ENCODE measurements at places on chromosomes 1 and 21.

DNA sequence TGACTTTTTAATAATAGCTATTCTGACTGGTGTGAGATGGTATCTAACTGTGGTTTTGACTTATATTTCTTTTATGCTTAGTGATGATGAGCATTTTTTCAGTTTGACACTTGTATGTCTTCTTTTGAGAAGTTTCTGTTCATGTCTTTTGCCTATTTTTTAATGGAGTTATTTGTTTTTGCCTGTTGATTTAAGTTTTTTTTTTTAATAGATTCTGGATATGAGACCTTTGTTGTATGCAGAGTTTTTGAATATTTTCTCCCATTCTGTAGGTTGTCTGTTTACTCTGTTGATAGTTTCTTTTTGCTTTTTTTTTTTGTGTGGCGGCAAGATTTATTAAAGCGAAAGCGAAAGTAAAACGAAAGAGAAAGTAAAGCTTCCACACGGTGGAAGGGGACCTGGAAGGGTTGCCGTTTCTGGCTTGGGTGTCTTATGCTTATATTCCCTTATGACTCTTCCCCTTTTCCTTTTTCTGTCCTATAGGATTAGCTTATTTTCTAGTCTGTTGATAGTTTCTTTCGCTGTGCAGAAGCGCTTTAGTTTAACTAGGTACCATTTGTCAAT lies 67.6 kb downstream of the TBX19 start:
- no peak for DNase-seq

DNA sequence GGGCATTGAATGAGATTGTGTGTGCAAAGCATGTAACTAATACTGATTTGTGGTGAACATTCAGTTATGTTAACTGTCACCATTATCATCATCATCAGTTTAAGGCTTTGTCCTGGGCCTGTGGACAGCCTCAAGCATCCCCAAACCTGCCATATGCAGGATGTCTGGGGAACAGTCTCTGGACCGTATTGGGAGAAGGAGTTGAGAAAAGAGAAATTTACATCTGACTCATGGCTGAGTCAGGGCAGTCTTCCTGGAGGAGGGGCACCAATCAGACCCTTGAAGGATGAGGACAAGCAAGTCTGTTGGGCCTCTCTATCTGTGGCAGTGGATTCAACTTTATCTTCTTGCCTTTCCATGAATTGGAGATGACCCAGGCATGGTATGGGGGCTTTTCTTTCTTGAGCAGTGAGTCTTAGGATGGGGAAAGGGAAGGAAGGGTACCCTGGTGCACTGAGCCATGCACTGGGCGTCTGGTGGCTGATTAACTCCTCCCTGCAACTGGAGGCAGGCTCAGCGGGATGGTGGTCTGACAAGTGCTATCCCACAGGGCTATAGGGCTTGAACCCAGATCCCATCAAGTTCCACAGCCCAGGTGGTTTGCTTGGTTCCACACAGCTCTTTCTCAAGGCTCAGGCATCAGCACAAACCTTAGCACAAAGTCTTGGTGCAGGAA lies 2.9 kb downstream of the PADI3 start:
- no peak for DNase-seq

DNA sequence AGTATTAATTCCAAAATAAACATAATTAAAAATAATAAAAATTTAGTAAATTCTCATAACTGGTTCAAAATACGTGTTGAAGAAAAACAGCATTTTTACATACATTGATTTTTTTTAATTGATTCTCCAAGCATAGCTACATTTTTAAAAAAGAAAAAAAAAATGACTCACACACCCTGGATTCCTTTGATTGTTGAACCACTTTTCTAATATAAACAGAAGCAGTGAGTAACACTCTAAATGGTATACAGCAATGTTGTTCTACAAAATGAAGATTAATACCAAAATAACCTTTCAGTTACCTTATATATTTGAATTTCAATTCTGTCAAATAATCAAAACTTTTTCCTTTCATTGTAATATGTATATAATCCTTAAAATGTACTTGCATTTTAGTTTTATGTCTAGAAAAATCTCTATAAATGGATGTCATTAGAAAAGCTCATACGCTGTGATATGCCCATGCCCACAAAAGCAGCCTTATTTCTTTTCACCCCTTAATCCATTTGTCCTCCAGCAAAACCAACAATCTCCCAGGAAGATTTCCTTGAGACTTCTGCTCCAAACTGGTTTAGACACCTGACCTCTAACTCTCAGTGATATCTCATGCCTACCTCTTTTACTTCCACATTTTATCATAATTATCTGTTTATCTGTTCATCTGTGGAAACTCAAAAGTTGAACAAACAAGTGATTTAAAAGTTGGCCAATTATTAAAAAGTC lies 246.4 kb upstream of the NR5A2 start:
- DNase-seq = no peak

GRCh38 chr1:109649491-109649914 lies 6.4 kb upstream of the GSTM4 start:
- no peak for DNase-seq

GRCh38 chr1:220887520-220888416 lies 8.5 kb downstream of the HLX start:
- no peak for DNase-seq

DNA sequence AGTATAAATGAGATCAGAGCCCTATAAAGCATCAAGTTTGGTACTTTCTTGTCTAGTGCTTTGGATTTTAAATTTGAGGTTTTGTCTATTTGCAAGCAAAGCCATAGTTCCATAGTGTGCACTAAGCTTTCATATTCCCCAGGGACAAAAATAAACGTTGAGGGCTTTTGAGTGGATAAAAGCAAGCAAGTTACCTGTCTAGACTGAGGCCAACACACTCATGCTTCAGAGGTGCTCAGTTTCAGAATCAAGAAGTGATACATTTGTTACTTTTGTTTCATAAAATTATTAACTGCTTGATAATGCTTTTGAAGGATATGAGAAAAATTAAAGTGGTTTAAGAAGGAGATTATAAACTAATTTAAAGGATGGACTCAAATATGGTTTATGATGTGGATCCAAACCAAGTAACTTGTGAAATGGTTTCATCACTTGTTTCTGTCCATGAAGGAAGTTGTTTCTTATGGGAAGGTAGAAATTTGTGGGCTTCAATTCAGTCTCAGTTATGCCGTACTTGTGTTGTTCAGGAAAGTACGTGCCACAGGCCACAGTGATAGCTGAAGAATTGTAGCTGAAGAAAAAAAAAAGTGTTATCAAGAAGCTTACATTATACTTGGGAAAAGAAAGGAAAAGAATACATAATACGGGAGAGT lies 71.2 kb downstream of the CHRM3 start:
- no peak for DNase-seq

DNA sequence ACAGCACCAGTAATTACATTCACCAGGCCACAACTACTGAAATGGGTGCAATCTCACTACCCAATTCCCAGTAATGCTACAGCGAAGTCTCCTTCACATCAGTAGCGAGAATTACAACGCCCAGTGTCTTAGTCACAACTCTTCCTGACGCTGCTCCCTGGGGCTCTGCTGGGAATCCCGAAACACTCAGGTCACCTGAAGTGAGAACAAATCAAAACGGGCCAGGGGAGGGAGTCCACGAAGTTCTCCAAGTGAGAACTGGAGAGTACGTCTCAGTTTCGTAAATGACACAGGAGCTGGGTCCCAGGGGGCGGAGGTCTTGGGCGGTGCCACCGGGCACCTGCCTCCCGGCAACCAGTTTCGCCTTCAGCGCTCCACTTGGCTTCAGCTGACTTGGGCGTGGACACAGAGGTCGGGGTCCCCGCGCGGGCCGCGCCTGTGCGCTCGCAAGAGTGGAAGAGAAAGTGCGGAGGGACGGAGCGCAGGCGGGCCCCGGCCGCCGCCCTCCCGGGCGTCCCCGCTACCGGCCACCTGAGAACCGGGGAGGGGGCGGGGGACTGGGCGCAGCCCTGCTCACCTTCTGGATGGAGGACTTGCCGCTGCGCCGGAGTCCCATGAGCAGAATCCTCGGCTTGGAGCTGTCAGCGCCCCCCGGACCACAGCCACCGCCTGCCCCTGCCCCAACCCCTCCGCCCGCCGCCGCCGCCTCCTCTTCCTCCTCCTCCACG lies 575 bp downstream of the RRAGC start:
- DNase-seq = no peak

DNA sequence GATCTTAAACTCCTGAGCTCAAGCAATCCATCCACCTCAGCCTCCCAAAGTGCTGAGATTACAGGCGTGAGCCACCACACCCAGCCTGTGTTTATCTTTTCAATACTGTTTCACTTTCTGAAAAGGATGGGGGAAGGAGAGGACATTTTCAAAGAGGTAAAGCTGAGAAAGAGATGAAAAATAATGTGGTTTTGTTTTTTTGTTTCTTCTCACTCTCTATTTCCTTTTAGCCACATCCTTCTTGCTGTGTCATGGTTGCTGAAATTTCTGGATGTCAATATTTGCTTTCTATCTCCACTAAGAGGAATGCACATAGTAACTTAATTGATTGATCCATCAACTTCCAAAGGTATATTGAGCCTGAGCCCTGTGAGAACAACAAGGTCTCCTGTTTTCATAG lies 6.4 kb upstream of the C1orf21 start:
- no peak for DNase-seq

DNA sequence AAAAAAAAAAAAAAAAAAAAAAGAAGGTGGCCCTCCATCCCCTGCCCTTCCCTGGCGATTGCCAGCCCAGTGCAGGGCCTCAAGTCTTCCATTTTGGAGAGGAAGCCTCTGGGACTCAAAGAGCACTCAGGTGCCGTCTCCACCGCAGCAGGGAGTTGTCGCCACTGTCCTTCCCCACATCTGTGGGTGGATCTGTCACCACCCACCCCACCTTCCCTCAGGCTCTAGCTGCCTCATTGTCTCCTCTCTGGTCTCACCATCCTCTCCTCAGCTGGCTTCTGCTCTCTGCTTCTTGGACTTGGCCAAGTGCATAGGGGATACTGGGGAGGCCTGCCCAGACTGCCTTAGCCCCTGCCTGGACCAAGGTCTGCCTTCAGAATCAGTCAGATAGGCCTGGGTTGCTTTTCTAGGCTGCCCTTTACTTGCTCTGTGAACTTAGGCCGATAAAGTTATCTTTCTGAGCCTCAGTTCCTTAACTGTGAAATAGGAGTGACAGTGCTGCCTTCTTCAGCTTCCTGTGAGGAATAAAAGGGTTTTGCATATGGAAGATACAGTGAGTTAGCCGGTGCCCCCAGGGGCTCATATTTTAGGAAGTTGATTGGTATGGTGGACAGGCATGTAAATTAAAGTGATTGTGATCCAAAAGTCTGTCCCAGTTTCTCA lies 15.8 kb downstream of the RCC1 start:
- DNase-seq = no peak

- no peak for DNase-seq
Observed at GRCh38 chr1:45246760-45247159, 40.4 kb upstream of the ZSWIM5 start.
